ENCODE measurements at places on chromosomes 16 and 17. TPM values are rescaled to one million over a fixed set of nuclear protein-coding genes. Genes with fewer than 3 reads are reported as not detected.

Gene PRAC2
- not detected for total RNA-seq

Gene ZKSCAN2
- 5.9 TPM for total RNA-seq

Gene GPR179
- total RNA-seq = under 0.01 TPM

Gene SLC6A2
- total RNA-seq = not detected

Gene KRT32
- not detected for total RNA-seq

Gene HEATR9
- not detected for total RNA-seq

Gene TVP23A
- total RNA-seq = not detected

Gene TSR1
- total RNA-seq = 40.6 TPM

Gene ABCC6
- total RNA-seq = not detected

Gene CRISPLD2
- total RNA-seq = 254 TPM

Gene GAST
- not detected for total RNA-seq

Gene MYLK3
- 0.11 TPM for total RNA-seq

Gene ZFP3
- total RNA-seq = 3.1 TPM

Gene ST3GAL2
- total RNA-seq = 21.3 TPM

Gene PFAS
- 10.2 TPM for total RNA-seq

Gene CTF1
- 7.5 TPM for total RNA-seq
